Cardiac fibroblast (primary cell): ENCODE measurements at places on chromosomes 2 and 18.

DNA sequence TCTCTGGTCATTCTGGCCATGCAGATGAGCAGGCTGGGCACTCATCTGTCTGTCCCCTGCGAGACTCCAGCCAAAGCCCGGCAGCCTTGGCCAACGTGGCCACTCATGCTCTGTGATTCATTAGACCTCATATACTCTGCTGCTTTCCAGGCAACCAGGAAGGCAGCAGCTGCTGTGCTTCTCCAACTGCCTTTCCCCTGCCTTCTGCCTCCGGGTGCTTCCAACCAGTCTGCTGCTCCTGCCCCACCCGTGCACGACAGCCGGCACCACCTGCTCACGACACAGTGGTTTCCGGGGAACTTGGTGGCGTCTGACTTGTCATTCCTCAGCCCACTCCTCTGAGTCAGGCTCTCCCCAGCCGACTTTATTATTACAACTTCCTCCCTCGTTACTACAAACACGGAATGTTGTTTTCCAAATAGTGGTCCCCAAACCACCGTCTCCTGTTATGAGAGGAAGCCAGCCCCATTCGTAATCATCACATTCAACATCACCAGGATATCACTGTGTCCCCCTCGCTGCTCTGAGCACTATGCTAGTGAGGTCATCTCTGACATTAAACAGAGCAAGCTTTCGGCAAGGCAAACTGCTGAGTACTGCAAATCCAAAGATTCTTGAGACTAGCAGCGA is 392.4 kb downstream of the ALK start:
- peak; percentile 42 for DNase-seq

- peak; percentile 96 for DNase-seq
These were observed 98.6 kb upstream of the BZW1 start for GRCh38 chr2:200713003-200713703.

- no peak for DNase-seq
These were observed 104.2 kb upstream of the NEUROD1 start for GRCh38 chr2:181784556-181784955.

DNA sequence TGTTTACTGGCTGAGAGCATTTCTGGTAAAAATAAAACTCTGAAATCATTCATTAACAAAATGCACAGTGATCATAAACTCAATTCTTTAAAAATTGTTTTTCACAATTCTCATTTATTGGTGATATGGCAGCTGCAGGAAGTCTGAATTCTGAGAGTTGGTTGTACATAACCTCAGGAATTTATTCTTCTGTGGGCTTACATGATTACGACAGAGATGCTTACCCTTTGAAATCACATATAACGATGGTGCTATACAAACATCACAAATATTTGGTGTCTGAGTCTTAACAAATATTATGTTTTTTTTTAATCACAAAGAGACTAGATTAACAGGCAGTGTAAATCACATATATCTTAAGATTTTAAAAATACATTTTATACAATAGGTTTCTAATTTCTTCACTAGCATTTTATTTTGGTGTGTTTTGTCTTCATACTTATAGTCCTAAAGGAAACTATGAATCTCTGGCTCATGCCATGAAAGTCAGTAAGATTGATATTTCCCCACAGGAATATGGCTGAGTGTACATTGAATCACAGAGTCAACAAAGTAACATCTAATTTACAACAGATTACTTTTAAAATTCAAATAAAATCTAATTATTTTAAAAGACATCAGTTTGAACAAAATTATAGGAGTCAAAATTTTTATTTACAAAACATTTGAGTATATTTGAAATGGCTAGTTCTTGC is 318.8 kb upstream of the THUMPD2 start:
- DNase-seq = peak; percentile 90

GRCh38 chr2:219434468-219434717 is 250 bp upstream of the SPEG start:
- DNase-seq = no peak

- DNase-seq = no peak
These were observed 76.5 kb upstream of the NRP2 start for GRCh38 chr2:205605638-205606304.

DNA sequence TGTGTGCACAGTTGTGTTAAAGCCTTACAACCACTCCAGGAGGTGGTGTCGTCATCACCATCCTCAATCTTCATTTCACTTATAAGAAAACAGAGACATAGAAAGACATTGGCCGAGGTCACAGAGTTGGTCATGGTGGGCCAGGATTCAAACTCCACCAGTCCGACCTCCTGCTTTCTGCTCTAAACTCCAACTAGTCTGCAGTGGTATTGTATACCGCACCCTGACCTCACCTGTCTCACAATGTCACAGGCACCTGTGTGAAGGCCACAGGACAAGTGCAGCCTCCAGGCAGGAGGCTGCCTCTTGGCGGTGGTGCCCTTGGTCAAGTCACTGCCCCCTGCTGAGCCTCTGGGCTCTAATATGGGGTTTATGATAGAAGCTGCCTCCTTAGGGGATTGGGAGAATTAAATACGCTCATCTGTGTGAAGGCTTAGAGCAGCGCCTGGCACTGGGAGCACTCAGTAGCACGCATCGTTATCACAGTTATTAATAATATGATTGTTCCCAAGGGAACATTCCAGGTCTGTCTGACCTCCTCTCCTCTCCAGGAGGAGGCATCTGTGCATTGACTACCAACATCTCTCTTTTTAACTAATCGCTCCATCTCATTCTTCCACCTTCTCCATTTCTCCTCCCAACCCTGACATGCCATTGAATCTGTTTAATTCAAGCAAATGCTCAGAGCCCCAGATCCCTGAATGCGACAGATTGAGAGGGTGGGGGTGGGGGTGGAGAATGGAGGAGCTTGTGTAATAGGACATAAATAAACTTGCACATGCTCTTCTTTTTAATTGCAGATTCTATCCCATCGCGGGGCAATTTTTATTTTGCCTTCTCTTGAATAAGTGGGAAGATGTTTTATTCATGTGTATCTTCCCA is 112.7 kb downstream of the MCFD2 start:
- peak; percentile 38 for DNase-seq

DNA sequence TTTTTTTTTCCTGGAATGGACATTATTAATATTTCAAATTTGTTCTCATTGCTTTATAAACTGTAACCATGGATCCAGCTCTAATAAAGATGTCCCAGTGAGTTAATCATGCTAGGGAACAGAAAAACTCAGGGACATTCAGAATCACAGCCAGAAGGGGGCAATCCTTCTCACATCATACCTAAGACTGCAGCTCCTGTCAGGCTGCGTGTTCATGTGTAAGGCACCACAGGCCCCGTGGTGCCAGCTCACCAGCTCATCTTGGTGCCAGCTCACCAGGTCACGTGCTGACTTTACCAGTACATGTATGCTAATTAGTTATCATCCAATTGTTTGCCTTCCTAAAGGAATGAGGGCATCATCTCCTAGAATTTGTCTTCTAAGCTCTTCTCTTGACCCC is 84.7 kb upstream of the NEDD4L start:
- DNase-seq = peak; percentile 72

DNA sequence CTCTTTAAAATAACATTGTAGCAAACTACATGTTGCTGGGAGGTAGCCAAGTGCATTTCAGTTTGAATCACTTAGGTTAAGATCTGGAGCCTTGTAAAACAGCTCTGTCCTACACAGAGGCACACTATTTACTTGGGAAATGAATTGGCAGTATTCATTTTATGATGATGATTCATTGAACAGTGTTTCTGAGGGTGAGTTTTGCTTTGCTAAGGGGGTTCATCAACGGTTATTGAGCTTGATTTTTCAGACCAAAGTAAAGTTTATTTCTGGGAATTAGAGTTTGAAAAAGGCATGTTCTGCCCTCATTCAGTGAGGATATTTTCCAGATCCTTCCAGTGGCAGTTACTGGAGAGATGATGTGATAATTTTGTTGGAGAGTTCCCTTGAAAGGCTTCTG is 55.6 kb downstream of the CCDC85A start:
- peak; percentile 66 for DNase-seq

- no peak for DNase-seq
These were observed 65.7 kb downstream of the PLCL1 start for GRCh38 chr2:197870137-197870536.
